ENCODE measurements at places on chromosomes 6 and 20.

DNA sequence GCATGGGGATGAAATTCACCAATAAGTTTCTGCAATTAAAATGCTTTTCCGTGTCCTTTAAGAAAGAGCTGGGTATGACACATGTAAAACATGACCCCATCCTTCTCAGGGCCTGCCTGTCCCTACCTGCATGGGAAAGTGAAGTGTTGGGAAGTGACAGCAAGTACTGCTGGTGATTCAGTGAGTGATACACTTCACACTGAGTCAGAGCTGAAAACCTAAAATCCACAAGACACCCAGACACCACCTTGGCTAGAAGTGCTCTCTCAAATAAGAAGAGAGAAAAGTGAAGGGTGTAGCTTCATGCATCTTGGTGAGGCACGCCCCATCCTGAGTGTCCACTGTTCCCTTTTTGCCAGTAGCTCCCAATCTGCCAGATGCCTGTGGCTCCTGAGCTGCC, 3.3 kb downstream of the RAB22A start:
- DNase-seq = no peak
- no peaks in the 10 kb centered on the region for H3K27me3 ChIP-seq
- peaks cover 23% of the 10 kb centered on the region for H3K4me1 ChIP-seq
- H3K27ac ChIP-seq = no peak overlapping the region

GRCh38 chr20:25242231-25242630, 5.7 kb upstream of the PYGB start:
- peaks cover 18% of the 10 kb centered on the region for H3K4me1 ChIP-seq
- DNase-seq = peak; percentile 9

DNA sequence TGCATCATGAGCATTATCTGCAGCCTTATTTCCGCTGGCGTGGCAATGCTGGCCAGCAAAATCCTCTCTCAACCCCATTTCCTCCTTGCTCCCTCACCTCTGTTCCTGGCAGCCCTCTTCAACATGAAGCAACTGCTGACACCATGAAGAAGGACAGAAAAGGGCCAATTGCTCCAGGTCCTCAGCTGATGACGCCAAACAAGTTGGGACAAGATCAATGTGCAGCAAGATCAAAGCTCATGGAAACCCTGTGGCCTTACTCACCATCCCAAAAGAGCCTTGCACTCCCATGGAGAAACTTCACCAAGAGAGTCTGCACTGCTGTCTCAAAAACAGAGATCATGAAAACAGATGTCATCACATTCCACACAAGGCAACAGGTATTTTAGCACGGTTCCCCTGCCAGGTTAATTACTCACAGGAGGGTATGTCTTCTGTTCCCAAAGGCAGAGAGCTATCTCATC, 7.4 kb downstream of the GFOD1 start:
- H3K4me3 ChIP-seq = no peak overlapping the region
- peak overlapping the region; percentile 48 for H3K27ac ChIP-seq
- no peaks in the 10 kb centered on the region for H3K27me3 ChIP-seq
- peak; percentile 98 for DNase-seq

- no peak overlapping the region for H3K27ac ChIP-seq
- no peak for DNase-seq
- no peaks in the 10 kb centered on the region for H3K4me1 ChIP-seq
- H3K27me3 ChIP-seq = no peaks in the 10 kb centered on the region
- no peak overlapping the region for H3K4me3 ChIP-seq
Observed at GRCh38 chr6:135479601-135480000, 17.9 kb downstream of the AHI1 start.

DNA sequence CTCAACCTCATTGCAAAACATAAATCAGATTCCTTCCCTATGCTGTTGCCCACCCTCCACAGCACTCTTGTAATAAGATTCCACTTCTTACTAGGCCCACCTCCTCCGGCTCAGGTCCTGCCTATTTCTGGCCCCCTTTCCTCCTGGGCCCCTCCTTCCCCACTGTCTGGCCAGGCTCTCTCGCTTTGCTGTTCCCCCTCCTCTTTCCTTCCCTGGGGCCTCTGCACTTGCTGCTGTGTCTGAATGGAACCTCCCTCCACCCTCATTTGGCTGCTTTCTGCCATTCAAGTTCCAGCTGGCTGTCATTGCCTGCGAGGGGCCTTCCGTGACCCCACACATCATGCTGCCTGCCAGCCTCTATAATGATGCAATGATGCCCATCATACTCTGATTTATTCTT, 38.9 kb downstream of the ARHGAP40 start:
- H3K27me3 ChIP-seq = peaks cover 1% of the 10 kb centered on the region
- no peaks in the 10 kb centered on the region for H3K4me1 ChIP-seq
- H3K4me3 ChIP-seq = no peak overlapping the region

GRCh38 chr6:125018136-125018535, 55.9 kb downstream of the RNF217 start:
- DNase-seq = no peak
- H3K27me3 ChIP-seq = no peaks in the 10 kb centered on the region
- no peaks in the 10 kb centered on the region for H3K36me3 ChIP-seq
- H3K27ac ChIP-seq = no peak overlapping the region
- H3K4me1 ChIP-seq = peaks cover 4% of the 10 kb centered on the region

- no peak overlapping the region for H3K4me3 ChIP-seq
- H3K4me1 ChIP-seq = peaks cover 2% of the 10 kb centered on the region
- no peak overlapping the region for H3K27ac ChIP-seq
- DNase-seq = no peak
- H3K36me3 ChIP-seq = no peaks in the 10 kb centered on the region
- H3K27me3 ChIP-seq = no peaks in the 10 kb centered on the region
Observed at GRCh38 chr6:142334294-142334693, 32.5 kb downstream of the ADGRG6 start.

DNA sequence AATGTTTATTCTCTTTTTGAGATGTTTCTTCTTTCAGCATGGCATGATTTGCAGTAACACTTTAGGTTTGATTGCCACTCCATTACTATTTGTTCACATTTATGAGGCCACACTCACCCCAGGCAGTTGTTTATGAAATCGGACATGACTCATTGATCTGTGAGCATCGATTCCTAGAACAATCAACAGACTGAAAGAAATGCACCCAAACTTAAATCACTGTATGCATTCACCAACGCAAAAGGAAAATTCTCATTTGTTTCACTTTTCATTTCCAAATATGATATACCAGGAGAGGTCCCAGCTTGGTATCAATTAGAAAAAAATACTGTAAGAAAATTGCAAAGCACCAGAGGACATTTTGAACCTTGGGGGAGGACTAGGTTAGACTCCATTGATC, 5.4 kb upstream of the GJA10 start:
- H3K27me3 ChIP-seq = no peaks in the 10 kb centered on the region
- H3K4me1 ChIP-seq = no peaks in the 10 kb centered on the region
- no peak for DNase-seq
- no peak overlapping the region for H3K27ac ChIP-seq

DNA sequence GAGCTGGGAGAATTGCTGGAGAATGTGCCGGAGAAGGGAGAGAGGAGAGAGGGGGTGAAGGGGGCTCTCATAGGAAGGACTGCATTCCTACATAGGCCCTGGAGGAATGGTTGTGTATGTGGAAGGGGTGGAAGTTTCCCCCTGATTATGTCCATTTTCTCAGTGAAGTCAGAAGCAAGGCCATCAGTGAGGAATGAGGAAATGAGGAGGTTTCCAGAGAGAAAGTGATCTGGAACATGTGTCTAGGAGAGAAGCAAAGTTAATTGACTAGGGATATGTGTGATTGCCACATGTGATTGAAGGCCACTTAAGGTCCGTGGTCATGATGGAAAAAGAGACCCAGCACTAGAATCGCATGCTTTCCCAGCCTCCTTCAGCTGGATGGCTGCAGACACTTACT, 42.3 kb downstream of the TBPL1 start:
- no peak overlapping the region for H3K4me3 ChIP-seq
- peak overlapping the region; percentile 45 for H3K27ac ChIP-seq
- H3K36me3 ChIP-seq = peaks cover 6% of the 10 kb centered on the region
- peaks cover 14% of the 10 kb centered on the region for H3K4me1 ChIP-seq
- no peak for DNase-seq

GRCh38 chr20:64188091-64188490, 23.8 kb downstream of the MYT1 start:
- H3K27ac ChIP-seq = no peak overlapping the region
- DNase-seq = no peak
- no peak overlapping the region for H3K4me3 ChIP-seq
- H3K27me3 ChIP-seq = no peaks in the 10 kb centered on the region
- no peaks in the 10 kb centered on the region for H3K36me3 ChIP-seq
- H3K4me1 ChIP-seq = peaks cover 2% of the 10 kb centered on the region

DNA sequence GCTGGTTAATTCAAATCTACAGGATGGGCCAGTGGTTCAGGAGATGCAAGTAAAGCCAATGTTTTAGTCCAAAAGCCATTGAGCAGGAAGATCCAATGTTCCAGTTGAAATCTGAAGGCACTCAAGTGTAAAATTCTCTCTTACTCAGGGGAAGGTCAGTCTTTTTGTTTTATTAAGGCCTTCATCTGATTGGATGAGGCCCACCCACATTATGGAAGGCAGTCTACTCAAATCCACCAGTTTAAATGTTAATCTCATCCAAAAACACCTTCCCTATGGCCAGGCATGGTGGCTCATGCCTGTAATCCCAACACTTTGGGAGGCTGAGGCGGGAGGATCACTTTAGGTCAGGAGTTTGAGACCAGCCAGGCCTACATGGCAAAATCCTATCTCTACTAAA, 31.3 kb upstream of the BEND6 start:
- no peak overlapping the region for H3K4me3 ChIP-seq
- no peaks in the 10 kb centered on the region for H3K27me3 ChIP-seq
- H3K36me3 ChIP-seq = no peaks in the 10 kb centered on the region
- H3K4me1 ChIP-seq = no peaks in the 10 kb centered on the region
- no peak overlapping the region for H3K27ac ChIP-seq
- no peak for DNase-seq

DNA sequence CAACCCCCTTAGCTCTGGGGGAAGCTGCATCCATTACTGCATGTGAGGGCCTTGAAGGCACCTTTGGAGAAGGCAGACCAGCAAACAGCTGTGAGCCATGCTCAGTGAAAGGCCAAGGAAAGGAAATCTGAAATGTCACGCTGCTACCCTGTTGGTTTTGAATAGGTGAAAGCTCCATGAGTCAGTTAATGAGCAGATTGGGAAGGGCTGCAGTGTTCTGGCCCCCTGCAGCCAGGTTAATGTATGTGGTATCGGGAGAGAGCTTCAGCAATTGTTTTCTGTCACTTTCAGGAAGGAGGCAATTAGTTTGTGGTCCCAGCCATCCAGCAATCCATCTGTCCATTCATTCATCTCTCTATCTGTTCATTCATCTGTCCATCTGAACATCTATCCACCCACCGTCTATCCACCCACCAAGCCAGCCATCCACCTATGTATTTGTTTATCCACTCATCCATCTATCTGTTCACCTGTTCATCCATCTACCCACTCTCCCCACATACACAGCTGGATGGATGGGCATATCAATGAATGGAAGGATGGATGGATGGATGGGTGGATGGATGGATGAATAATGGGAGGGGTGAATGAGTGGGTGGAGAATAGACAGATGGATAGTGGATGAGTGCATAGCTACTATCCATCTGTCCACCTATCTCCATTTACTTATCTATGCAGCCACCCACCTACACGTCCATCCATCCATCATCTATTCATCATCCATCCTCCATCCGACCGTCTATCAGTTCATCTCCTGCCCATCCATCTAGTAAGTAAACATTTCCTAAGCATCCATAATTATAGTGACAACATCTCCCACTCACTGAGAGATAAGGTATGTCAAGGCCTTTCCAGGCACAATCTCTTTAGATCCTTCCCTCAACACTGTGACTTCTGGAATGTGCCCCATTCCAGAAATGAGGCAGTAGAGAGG, 16.0 kb downstream of the PCK1 start:
- H3K27me3 ChIP-seq = no peaks in the 10 kb centered on the region
- H3K27ac ChIP-seq = no peak overlapping the region
- H3K36me3 ChIP-seq = no peaks in the 10 kb centered on the region
- DNase-seq = no peak
- no peak overlapping the region for H3K4me3 ChIP-seq
- H3K4me1 ChIP-seq = no peaks in the 10 kb centered on the region

- H3K4me1 ChIP-seq = no peaks in the 10 kb centered on the region
- H3K4me3 ChIP-seq = no peak overlapping the region
Observed at GRCh38 chr6:141483598-141484061, 649.1 kb upstream of the GJE1 start.

DNA sequence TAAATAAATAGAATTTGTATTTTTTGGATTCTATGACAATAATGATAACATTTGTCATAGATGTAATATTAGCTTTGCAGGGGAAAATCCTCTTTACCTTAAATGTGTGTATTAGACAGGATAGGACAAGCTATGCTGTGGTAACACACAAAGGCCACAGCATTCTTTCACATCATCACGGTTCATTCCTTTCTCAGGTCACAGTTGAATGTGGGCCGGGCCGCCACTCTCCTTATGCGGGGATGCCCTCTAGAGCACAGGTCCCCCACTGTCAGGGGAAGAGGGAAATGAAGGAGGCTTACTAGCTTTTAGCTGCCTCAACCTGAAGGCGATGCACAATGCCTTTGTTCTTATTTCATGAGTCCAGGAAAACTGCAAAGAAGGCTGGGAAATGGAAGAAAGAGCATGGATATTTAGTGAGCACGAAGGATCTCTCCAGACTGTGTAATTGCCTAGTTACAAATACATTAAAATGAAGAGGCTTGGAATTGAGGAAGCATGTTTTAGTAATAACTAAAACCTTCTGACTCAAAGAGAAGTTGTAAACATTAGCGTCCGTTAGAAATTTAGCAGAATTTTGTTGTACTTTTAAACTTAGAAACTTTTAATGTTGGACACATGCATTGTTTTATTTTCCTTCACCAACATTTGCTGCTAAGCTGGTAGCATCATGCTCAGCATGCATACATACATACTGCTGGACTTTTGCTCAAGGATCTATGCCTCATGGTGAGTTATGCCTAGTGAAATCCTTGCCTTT, 248.9 kb upstream of the FOXQ1 start:
- H3K4me3 ChIP-seq = no peak overlapping the region
- H3K27me3 ChIP-seq = no peaks in the 10 kb centered on the region
- no peaks in the 10 kb centered on the region for H3K4me1 ChIP-seq
- H3K36me3 ChIP-seq = no peaks in the 10 kb centered on the region

DNA sequence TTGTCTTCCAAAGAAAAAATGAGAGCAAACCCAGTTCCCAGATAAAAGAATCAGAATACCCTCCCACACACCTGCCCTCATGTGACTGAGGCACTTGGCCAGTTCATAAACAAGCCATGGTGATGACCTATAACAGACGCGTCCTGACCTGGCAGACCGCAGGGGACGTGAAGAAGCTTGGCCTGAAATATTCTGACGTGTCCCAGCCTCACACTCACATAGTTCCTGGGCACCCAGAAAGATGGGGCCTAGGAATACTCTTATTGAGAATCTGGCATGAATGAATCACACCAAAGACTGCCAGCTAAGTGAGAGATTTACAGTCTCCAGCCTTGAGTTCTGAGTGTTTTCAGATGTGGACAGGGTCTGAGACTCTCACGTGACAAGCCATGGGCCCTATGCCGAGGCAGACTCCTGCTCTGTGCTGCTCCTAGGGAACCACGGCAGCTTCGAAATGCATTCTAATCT, 17.2 kb upstream of the MAP3K4 start:
- H3K27me3 ChIP-seq = no peaks in the 10 kb centered on the region
- no peak for DNase-seq
- H3K4me3 ChIP-seq = no peak overlapping the region
- H3K36me3 ChIP-seq = no peaks in the 10 kb centered on the region

DNA sequence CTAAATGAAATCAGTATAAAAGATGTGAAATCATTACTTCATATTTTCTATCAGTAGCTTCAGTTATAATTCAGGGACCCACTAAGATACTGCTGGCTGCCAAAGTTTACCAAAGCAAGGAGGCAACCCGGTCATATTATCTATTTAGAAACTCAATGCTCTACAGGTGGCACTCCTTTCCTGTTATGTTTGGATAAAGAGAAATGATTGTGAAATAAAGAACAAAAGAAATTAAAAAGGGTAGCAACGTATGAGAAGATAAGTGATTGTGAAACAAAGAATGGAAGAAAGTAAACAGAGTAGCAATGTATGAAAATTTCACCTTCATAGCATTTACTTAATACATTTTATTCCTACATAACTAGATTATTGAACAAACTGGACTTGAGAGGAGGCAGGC, 45.2 kb downstream of the RSPH3 start:
- no peaks in the 10 kb centered on the region for H3K36me3 ChIP-seq
- no peaks in the 10 kb centered on the region for H3K27me3 ChIP-seq
- no peak overlapping the region for H3K27ac ChIP-seq

Measured in trophoblast cell (in vitro differentiated cells and primary cell).